ENCODE measurements at places on chromosomes 7 and 10.

- no peak for DNase-seq
Measured at GRCh38 chr7:77837275-77837674, 38.7 kb downstream of the PHTF2 start.

DNA sequence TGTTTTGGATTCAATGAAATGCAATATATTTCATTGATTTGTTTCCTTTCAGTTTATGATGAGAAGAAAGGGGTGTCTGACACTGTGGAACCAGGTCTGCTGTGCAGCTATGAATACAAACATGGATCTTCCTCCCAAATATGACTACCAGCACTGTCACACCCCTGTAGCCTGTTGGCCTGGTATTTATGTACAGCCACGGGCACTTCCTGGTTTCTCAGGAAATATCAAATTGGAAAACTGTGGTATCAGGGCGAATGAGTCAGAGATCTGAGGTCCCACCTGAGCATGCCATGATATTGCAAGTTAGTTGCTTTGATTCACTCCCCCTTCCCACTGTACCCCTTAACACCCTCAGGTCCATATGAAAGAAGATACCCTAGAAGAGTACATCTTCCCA is 87.8 kb downstream of the DNMBP start:
- no peak for DNase-seq

GRCh38 chr7:39592586-39592985 is 26.4 kb downstream of the YAE1 start:
- DNase-seq: no peak

- DNase-seq: peak; percentile 4
Measured at GRCh38 chr10:49592726-49593563, 17.2 kb upstream of the SLC18A3 start.
